ENCODE measurements at places on chromosomes 1 and 21.

- DNase-seq, result no peak
These were observed 11.9 kb downstream of the PIGV start for GRCh38 chr1:26799479-26800142.

GRCh38 chr1:111956155-111956771, 33.2 kb downstream of the KCND3 start:
- no peak for DNase-seq

- DNase-seq, result no peak
These were observed 12.1 kb downstream of the BLACAT1 start for GRCh38 chr1:205443585-205444299.

DNA sequence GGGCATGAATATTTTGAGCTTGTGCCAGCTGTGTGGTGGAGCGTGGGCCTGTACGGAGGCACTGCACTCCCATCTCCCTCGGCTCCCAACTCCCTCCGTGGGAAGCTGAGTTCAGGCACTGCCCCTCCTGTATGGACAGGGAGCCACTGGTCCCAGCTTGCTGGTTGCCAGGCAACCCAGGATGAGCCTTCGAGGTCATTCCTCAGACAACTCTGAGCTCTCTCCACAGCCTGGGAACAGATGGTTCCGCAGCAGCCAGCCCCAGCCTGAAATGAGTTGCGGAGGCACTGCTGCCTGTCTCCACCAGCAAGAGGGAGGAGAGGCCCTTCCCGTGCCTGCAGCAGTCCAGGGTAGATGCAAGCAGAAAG, 58.4 kb upstream of the TENT5B start:
- no peak for DNase-seq

- no peak for DNase-seq
These were observed 8.7 kb downstream of the DNAJC6 start for GRCh38 chr1:65317866-65318653.

- DNase-seq, result no peak
These were observed 526.6 kb downstream of the MRPL39 start for GRCh38 chr21:25080661-25081060.

GRCh38 chr1:115539736-115540135, 102.0 kb upstream of the VANGL1 start:
- no peak for DNase-seq

DNA sequence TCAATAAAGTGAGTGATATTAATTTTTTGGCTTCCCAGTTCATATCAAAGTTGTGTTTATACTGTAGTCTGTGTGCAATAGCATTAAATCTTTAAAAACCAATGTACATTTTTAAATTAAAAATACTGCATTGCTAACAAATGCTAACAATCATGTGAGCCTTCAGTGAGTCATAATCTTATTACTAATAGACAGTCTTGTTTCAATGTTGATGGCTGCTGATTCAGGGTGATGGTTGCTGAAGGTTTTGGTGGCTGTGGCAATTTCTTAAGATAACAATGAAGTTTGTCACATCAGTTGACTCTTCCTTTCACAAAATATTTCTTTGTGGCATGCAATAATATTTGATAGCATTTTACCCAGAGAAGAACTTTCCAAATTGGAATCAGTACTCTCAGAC, 109.0 kb downstream of the ZMYM4 start:
- no peak for DNase-seq

GRCh38 chr1:56938646-56939045, 27.2 kb downstream of the C8B start:
- no peak for DNase-seq

- DNase-seq, result no peak
These were observed 45.6 kb downstream of the DDX20 start for GRCh38 chr1:111801071-111801850.

GRCh38 chr1:220750131-220750515, 2.0 kb downstream of the MTARC2 start:
- DNase-seq, result no peak

GRCh38 chr1:229024528-229025130, 246.3 kb upstream of the RAB4A start:
- DNase-seq, result no peak

- no peak for DNase-seq
These were observed 3.1 kb downstream of the EVA1B start for GRCh38 chr1:36320291-36320761.

GRCh38 chr1:25544819-25545218, 1.4 kb downstream of the LDLRAP1 start:
- no peak for DNase-seq

DNA sequence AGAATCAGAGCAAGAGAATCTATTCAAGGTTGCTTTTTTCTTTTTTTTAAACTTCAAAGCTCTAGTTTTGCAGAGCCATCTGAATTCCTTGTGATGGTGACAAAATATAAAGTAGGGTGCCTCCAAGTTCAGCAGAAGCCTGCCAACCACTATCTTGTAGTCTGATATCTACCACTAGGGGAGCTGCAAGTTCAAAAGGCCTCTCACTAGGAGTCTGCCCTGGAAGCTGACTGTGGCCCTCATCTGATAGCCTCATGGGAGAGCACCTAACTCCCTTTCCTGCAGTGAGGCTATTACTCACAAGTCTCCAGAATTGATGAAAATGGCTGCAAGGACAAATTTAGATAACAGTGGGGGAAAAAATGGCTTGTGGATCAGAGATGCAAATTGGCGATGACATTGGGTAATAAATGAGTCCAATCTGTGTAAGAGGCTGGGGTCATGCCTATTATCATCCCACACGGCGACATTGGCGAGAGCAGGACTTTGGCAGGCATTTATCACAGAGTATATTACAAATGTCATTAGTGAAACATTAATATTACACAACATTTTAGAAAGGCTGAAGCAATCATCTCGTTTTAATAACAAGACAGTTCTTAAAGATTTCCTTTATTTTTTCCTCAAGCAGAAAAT, 10.7 kb upstream of the ZP4 start:
- DNase-seq, result no peak

GRCh38 chr1:112251766-112252506, 144.1 kb upstream of the CTTNBP2NL start:
- no peak for DNase-seq

- no peak for DNase-seq
These were observed 990 bp upstream of the NBL1 start for GRCh38 chr1:19643121-19643520.

All from T-helper 9 cell (primary cell).